ENCODE measurements at places on chromosomes 6 and 20.

GRCh38 chr20:6122873-6123648 lies at the start of gene FERMT1:
Gene FERMT1, minus strand, starts transcription at chr20:6123030. Its CDS starts 3,476 bp downstream, at chr20:6119554.
- DNase-seq = no peak

- DNase-seq = no peak
Observed at GRCh38 chr6:89216411-89216810, 747 bp downstream of the GABRR1 start.

- DNase-seq = no peak
Observed at GRCh38 chr20:57965441-57965840, 255.6 kb upstream of the PMEPA1 start.

- no peak for DNase-seq
Observed at GRCh38 chr6:64717281-64717680, 989.7 kb downstream of the EYS start.

GRCh38 chr6:8149350-8149749 lies 47.0 kb upstream of the EEF1E1 start:
- no peak for DNase-seq

DNA sequence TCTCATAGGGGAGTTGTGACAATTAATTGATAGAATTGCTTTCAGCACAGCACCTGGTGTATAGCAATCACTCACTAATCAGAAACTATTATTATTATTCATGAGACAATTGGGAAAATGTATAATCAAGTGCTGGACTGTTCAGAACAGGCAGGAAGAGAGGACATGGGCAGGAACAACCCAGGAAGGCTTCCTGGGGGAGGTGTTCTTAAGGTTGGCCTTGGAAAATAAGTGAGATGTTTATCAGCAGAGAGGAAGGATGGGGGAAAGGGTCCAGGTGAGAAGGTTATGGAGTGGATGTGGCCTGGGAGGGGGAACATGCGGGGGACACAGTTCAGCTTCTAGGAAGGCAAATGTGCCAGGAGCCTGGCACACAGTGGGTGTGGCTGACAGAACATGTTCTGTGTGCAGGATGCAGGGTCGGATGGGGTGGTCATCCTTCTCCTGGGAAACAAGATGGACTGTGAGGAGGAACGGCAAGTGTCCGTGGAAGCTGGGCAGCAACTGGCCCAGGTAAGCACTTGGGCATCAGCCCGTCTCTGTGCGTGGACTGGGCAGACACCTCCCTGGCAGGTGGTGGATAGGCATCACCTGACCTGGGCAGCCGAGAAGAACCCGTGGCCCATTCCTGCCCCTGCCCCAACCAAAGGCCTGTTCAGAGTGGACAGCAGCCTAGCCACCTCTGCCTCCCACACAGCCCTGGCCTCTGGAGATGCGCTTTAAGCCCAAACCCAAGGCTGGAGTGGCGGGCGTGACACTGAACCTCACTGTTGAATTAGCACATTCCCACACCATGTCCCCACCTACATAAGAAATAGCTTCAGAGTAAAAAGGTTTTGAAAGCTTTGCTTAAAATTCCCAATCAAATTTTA lies 30.9 kb downstream of the RAB44 start:
- DNase-seq = no peak

- DNase-seq = no peak
Observed at GRCh38 chr6:47076422-47077344, 34.6 kb upstream of the ADGRF1 start.

DNA sequence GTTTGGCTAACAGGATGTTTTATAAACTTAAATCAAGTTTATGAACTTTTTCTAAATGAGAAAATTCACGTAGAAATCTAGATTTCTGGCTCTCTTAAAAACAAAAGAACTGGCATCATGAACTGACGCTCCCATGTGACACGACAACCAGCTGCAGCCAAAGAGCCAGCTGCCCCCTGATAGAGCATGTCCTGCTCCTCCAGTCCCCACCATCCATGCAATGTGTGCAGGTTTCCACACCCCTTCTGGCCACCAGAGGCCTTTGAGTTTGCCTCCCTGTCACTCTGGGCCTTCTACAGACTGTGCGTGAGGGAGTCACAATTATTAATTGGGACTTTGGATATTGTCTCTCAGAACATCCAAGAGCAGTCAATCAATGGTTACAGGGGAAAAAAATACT lies 1.6 kb upstream of the GPLD1 start:
- DNase-seq = no peak

DNA sequence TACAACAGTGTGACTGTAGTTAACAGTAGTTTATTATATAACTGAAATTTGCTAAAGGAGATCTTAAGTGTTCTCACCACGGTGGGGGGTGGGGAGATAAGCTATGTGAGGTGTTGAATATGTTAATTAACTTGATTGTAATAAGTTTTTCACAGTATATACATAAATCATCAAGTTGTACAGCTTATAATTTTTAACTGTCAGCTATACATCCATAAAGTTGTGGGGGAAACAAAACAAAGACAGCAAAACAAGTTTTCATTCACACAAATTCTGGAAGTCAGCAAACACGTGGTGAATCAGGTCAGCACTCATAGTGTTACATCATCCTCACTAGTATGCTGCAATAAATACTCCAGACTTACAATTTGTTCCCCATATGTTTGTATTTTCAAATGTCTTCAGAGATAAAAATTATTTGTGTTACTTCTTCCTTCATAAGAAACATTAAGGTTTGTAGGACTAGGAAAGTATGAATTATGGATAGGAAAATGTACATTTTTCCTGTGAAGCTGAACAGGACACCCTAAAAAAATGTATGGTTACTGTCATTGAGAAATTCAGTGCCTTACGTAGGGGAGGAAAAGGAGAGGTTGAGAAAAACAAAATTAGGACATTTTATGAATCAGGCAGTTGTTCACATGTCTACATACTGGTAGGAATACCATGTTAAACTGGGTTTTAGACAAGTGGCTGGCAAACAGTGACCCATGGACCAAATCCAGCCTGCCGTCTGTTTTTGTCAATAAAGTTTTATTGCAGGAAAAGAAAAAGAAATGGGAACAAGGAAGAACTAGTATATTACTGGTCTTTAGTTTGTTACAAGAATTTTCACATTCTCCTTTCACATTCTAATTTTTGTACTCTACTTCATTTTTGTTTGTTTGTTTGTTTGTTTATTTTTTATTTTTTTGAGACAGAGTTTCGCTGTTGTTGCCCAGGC lies 6.0 kb downstream of the SUMO4 start:
- no peak for DNase-seq

DNA sequence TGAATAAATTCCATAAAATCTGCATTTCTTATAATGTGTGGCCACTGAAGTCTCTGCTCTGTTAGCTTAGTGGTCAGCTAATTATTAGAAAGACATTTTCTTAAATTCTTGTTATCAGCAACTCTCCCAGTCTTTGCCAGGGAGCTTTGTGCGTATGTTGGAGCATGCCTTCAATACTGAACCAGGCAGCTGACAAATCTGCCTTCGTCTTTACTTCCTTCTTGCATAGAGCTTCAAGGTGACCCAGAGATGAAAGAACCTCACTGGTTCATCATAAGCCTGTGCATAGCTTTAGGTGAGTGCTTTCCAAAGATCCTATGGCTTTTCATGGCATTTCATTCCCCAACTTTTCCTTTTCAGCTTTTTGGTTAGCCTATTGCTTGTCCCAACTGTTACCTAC lies 43.0 kb upstream of the NELFCD start:
- DNase-seq = no peak

GRCh38 chr6:30820193-30820592 lies 64.1 kb upstream of the DDR1 start:
- no peak for DNase-seq

DNA sequence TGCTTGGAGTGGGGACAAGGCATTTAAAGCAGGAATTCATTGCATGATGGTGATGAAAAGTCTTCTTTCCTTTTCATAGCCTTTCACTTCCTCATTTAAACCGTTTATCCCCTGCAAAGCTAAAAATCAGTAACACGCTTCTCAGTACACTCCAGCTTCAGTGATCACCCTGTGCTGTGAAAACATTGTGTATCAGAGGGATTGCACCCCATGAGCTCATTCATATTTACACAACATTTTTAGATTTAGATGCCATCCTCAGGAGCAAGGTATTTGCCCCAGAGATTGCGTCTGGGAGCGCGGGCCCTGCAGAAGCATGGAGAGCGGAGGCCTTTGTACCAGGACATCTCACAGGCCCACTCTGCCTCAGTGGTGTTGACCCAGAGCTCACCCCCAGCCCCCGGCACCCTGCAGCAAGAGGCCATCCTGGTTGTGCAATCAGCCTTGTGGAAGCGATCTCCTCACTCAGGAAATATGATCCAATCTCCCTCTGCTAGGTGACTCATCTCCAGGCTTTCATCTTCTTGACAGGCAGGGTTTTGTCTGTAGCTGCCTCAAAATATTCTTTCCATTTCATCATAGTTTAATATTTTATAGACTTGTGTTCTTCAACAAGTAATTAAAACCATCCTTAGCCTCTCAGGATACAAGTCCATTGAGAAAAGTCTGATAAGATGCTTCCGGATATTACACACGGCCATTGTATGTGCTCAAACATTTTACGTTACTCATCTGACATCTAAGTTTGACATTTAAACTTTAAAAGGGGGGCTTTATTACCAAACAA lies 38.9 kb upstream of the THBS2 start:
- no peak for DNase-seq

GRCh38 chr6:139295901-139296300 lies 4.1 kb upstream of the TXLNB start:
- DNase-seq = no peak

DNA sequence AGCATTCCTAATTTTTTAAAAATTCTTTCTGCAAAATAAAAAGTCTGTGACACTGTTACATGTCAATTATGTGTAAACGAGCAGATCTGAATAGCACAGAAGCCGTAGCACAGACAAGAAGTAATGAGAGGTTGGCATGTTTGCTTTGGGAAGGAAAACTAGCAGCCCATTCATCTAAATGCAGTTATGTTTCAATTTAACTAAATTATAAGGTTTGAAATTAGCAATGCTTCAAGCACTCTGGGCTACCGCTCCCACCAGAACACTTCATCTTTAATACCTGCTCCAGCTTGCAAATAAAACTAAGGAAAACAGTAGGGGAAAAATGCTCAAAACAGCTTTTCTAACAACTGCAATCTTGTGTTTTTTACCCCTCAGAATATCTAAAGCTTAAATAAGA lies 73.9 kb downstream of the PTPRK start:
- DNase-seq = no peak

GRCh38 chr6:45991189-45991588 lies 24.5 kb downstream of the CLIC5 start:
- DNase-seq = no peak

DNA sequence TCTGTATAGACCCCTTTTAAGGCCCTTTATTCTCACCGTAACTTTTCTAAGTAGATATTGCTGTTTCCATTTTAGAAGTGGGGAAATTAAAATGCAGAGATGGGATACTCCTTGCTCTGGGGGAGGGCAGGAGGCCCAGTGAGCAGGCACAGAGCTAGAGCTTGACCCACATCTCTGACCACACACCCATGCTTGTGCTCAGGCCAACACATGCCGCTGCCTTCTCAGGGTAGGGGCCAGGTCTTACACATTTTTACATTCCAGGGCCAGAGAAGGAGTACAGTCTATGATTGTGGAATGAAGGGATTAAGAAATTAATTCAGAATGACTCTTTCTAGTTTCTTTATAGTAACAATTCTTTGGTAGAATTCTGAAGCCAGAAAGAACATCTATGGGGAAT lies 104.8 kb downstream of the SOBP start:
- DNase-seq = no peak

DNA sequence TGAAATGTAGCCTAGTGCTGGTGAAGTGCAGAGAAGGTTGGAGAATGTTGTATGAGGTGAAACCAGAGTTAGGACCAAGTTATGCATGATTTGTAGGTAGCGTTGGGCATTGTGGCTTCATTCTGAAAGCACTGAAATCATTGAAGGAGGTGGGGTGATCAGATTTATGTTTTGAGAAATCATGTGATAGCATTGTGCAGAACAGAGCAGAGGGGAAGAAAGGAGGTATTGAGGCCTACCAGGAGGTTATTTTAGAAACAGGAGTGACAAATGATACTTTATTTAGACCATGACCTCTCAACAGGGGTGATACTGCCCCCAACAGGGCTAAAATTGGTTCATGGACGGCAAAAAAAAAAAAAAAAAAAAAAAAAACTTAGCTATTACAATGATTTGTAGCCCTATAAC lies 15.6 kb upstream of the HMGN3 start:
- DNase-seq = no peak

DNA sequence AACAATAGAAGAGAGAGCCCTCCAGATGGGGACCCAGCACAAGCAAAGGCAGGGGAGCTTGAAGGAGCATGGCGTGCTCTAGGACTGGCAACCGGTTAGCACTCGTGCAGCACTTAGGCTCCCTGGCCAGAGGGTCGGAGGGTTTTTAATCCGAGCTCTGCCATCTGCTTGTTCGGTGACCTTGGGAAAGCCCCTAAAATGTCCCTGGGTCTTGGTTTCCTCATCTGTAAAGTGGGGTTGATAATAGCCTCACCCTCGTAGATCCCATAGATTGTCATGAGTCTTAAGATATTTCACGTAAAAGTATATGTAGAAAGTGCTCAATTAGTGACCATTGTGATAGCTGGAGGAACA lies 16.6 kb upstream of the HCK start:
- no peak for DNase-seq

DNA sequence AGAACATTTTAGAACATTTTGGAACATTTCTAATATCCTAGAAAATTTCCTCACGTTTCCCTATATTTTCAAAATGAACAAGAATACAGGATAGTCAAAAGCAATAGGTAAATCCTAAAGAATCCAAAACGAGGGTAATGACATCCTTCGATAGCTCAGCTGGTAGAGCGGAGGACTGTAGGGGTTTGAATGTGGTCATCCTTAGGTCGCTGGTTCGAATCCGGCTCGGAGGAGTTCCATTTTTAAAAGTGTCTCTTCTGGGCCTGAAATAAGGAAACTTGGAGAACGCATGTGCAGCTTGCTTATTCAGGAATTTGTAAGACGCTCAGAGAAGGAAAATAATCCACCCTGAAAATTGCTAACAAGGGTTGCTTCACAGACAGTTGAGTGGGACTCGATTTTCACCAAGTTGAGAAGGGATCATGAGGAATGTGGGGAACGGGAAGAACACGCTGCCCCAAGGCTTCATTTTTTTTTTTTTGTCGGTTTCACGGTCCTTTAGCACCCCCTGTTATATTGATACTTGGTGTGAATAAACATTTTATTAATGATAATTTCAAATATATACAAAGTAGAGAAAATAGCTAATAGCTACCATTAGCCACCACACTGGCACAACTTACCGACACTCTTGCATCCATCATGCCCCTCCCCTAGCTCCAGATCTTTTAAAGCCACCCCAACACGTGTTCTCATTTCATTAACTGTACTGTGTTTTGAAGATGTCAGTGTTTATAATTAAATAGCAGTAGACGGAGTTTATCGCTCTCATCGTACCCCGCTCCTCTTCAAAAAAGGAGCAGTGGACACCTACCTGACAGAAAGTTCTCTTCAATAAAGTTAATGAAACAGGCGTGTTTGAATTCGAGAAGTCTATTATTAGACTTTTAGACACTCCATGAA lies 1.8 kb upstream of the ABT1 start:
- DNase-seq = no peak

DNA sequence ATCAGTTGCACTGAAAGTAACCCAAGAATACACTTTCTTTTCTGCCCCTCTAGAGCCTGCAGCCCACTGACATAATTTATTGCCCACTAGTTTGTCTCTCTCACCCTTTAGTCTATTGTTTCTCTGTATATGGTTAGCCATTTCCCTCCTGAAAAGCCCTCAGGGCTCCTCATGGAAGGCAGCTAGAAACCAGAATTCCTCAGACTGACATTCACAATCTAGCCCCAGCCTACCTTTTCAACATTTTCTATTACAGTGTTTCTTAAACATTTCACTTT lies 21.4 kb upstream of the PAQR8 start:
- DNase-seq = no peak

GRCh38 chr20:41599699-41600104 lies 18.5 kb downstream of the CHD6 start:
- DNase-seq = no peak
